ENCODE measurements at places on chromosomes 2 and 18.

GRCh38 chr2:32949260-32949659 lies 2.5 kb downstream of the LTBP1 start:
- no peak for DNase-seq

DNA sequence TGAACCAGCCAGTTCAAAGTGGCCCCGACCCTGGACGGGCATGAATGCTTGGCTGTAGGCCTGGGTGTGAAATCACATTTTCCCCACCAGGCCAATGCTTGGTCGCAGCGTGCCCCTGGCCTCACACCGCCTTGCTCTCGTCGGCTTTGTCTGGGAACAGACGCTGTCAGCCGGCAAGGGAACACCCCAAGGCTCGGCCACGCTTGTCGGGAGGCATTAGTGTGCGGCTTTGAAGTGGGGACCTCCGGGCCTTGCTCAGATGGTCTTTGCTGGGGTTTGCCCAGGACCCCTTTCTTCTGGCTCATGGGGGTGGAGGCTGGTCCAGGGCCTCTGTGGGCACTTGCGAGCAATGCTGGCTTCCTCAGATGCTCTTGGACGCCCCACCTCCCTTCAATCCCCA lies 79.1 kb downstream of the INHBB start:
- DNase-seq: no peak

DNA sequence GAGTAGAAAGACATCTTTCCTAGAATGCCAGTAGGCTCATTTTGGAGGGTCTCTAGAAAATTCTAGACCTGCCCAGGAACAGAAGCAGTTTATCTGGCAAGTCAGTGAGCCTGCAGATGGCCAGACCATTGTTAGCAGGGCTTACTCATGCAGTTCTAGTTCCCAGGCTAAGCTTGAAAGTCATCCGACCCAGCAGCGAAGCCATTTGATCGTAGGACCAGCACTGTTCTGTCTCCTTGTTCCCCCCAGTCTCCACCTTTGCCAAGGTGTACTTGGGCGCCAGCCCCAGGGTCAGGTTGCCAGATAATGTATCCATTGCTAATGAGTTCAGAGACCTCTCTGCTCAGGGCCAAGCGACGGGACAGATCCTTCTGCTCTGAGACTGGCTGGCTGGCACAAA lies 70.1 kb downstream of the EPAS1 start:
- no peak for DNase-seq

DNA sequence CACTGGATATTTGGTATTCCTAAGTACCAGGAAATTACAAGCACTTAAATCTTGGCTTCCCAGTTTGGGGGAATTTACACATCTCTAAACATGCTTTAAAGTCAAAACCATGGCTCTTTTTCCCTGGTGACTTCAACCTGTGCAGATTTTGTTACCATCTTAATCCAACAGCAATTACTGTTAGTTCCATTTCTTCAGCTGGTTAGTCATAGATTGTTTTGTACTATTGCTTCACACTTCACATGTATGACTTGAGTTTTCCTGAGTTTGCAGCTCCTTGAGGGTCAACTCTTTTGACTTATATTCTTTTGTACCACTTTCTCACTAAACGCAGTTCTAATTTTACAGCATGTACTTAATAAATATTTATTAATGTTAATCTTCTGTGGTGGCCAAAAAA lies 203.4 kb upstream of the RND3 start:
- DNase-seq: peak; percentile 66

DNA sequence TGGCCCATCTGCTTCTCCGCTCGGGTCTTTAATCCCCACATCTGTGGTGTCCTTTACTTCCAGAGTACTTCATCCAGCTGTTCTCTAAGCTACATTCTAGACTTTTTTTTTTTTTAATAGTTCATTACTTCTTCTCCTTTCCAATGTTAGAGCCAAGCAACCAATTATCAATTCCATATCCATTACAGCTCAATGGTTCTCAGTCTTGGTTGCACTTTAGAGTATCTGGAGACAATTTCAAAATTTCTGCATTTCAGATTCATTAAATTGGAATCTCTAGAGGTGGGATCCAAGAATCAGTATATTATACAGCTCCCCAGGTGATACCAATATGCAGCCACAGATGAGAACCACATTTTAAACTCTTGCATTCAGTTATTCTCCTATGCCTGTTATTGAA lies 43.9 kb upstream of the ZSWIM2 start:
- no peak for DNase-seq

- no peak for DNase-seq
Observed at GRCh38 chr2:16252891-16253290, 312.5 kb downstream of the MYCN start.

- DNase-seq: no peak
Observed at GRCh38 chr2:204885747-204886146, 340.5 kb downstream of the PARD3B start.

DNA sequence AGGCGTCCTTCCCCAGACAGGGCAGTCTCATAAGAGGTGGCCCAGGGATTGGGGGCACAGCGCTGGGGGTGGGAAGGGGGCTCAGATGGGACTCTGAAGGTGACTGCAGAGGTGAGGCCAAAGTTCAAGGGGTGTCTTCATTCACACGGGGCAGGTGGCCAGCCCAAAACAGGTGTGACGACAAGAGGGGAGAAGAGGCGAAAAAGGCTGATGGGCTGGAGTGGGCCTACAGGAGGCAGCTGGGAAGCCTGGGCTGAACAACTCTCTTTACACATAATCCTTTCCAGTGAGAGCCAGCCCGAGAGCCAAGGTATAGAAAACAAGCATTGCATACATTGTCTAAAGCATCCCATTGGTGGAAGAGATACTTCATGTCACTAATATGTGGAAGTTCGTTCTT lies 130.9 kb upstream of the ASB18 start:
- DNase-seq: no peak

GRCh38 chr2:204033611-204034495 lies 97.3 kb downstream of the ICOS start:
- DNase-seq: no peak

- no peak for DNase-seq
Observed at GRCh38 chr2:26300234-26300925, 45.6 kb upstream of the SELENOI start.

- DNase-seq: no peak
Observed at GRCh38 chr18:22342625-22343024, 75.1 kb downstream of the CTAGE1 start.

DNA sequence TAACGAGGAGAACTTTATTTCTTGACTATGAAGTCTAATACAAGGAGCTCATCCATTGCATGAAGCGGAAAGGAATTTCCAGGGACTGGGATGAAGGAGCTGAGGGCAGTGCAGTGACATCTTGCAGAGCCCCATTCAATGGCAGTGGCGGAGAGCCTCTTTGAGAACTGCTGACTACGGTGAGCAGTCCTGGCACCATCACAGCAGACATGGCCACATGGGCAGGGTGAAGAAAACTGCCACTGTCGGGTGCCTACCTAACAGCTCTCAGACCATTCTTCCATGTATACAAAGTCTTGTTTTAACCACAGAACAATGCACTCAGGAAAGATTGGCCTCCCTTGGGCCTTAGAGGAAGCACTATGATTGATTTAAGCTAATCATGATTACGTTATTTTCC lies 506.1 kb upstream of the DCC start:
- DNase-seq: no peak

- no peak for DNase-seq
Observed at GRCh38 chr2:38145236-38145635, 69.3 kb upstream of the CYP1B1 start.

GRCh38 chr2:241018051-241018891 lies 19.9 kb downstream of the SNED1 start:
- no peak for DNase-seq

DNA sequence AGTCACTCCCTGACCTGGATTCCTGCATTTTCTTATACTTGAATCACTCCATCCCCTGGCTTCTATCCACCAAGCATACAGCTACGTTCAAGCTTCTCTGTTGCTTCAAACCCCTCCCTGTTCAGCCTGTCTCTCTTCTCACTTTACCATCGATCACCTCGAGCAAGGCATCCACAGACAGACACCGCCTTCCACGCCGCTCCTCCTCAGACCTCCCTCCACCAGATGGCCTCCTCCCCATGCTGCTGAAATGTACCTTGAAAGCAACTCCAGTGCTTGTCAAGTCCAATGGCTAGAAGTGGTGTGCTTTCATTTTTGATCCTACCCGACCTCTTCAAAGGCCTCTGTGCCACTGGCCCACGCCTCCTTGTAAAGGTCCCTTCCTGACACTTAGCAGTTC lies 131.3 kb upstream of the ACAA2 start:
- no peak for DNase-seq

GRCh38 chr18:55113800-55114199 lies 154.5 kb upstream of the CCDC68 start:
- no peak for DNase-seq

- DNase-seq: no peak
Observed at GRCh38 chr18:58098706-58099105, 54.7 kb downstream of the NEDD4L start.

DNA sequence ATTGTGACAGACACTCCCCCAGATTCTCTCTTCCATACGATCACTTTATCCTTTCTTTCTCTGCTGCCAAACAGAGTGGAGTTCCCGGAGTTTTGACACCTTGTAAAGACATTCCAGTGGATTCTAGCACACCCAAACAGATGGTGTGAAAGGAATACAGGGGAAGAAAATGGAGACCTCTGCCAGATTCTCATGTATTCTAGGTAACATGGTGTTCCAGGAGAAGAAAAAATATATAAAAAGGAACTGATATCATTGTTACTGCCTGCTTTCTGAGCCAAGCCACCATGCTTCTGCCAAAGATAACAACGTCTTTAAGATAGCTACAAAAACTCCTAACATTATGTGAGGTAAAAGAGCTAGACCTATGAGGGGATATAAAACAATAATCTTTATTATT lies 136.5 kb downstream of the TXNL1 start:
- peak; percentile 58 for DNase-seq

DNA sequence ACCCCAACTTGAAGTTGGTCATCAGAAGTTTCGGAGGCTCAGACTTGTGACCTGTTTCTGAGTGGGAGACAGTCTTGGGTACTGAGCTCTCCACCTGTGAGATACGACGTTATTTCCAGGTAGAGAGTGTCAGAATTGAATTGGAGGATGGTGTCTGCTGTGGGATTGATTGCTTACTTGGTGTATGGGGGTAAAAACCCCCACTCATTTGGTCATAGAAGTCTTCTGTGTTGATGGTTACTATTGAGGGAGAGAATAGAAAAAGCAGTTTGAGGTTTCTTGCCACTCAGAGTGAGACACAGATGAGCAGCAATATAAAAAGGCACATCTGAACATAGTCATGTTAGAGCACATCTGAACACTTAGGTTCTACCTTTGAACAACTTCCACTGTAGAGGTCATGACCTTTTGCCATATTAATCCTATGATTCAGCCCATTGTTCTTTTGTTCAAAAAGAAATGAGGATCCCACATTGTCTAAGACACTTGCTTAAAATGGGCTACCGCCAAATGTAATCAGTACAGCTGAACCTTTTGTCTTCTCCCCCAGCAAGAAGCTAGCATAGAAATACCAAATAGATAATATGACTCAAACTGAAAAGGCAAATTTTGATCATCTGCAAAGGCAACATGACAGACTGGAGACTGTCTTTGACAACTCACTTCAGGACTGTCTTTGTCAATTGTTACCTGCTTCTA lies 73.3 kb downstream of the NAB1 start:
- no peak for DNase-seq

DNA sequence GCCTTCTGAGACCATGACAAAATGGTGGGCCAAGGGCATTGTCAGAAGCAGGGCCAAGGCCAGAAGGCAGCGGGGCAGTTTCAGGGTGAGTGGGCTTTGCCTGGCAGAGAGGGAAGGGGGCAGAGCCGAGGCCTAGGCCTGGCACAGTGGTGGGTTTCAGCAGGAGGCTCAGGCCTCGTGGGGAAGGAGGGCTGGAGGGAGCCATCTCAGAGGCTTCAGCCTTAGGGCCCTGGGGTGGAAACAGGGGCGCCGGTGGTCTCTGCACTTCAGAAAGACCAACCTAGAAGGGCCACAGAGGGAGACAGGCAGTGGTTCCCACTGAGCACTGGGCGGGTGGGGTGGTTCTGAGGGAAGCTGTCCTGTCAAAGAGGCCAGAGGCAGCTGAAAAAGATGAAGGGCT lies 58.0 kb upstream of the SMAD7 start:
- DNase-seq: no peak

- no peak for DNase-seq
Observed at GRCh38 chr18:36851202-36851590, 22.3 kb downstream of the KIAA1328 start.

All from skeletal muscle cell (primary cell).